ENCODE measurements at places on chromosomes 3 and 15.

DNA sequence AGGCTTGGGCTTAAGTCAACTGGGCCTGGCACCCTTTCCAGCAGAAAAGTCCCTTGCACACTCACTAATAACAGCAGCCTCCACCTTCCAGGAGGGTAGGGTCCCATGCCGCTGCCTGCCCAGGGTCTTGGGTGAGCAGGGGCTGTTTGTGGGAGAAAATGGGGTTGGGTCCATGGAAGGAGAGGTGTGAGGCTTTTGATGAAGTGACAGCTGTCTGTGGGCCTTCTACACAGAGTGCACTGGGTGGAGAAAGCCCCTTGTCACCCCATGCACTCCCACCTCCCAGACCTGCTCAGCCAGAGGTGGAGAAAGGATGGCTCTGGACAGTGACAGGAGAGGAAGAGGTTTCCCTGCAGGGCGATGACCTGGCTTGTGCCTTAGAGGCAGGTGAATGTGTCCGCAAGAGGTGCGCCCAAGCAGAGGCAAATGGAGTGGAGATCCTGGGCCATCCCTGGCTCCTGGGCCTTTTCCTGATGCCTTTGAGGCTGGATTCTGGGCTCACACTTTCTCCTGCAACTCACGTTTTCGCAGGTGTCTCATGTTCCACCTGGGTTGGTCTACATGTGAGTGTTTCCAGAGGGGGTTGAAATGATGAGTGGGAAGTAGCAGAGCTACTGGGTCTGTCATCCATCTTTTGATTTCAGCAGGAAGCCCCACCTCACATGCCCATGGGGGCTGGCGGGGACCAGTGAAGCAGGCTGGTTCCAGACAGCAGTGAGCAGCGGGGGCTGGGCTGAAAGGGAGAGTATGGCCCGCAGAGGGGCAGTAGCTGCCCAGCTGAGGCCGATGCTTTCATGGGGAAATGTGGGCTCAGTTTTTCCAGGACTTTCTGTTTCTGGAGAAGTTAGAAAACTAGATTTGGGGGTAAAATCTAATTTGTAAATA is 85.2 kb upstream of the PRR23E start:
- no peak for DNase-seq

DNA sequence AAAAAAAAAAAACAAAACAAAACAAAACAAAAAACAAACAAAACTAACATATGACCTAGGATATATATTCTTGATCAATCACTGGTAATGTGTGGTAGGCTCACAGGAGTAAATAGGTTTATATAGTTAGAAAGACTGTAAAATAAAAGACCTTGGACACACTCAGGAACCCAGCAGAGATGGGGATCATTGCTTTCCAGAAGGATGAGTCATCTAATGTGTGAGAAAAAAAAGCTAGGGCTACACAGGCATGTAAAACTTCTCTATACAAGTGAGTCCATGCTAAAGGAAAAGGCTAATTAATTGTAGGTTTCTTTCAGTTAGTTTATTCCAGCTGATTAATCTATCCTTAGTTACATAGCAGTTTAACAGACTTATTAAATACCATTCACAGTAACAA is 710.3 kb upstream of the ARPP21 start:
- DNase-seq: no peak

DNA sequence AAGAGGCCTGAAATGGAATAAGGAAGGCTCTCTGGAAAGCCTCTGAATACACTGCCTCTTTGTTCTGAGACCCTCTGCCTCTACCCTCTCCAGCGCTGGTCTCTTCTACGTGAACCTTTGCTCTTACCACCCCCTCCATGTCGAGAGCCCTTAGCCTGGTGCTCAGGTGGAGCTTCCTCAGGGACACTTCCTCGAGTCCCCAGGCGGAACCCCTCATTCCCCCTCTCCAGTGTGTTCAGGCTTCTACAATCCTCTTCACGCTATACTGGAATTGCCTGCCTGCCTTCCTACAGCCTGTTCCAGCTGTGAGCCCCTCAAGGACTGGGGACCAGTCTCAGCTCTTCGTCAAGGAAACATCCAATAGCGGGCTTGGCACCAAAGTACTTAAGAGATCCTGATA is 7.4 kb downstream of the STIMATE start:
- DNase-seq: no peak

GRCh38 chr3:15120986-15121385 is 22.0 kb upstream of the RBSN start:
- no peak for DNase-seq

DNA sequence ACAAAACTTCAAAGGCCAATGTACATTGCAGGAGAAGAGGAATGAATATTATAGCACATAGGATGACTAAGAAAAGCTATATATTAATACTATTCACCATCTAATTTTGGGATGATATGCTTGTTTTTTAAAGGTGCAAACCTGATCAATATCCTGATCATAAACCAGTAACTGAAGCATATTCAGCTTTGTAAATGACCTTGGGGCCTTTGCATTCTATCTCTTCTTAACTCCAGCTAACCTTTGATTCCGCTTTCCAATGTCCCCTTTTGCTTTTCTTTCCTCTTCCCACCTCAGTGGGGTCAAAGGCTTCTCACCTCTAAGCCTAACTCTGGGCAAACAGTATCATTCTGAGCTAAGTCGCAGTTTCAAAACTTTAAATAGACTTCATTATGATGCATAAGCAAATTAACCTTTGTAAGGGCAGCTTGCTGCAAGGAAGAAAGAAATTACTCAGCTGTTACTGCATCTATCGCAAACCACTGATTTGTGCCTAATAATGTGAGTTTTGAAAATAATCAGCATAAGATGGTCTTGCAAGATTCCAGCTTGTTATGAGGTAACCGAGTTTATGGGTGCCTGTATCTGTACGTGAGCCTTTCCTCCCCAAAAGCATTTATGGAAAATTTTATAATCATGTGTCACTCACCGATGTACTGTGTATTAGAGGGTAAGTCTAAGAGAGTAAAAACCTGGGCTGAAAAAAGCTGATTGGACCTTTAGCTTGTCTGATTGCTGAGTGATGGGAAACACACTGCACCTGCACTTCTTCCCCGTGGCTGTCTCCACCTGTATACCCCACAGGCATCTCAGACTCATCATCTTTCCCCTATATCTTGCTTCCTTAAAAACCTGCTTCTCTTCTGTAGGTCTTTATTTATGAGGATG is 116.8 kb downstream of the TPRG1 start:
- no peak for DNase-seq

DNA sequence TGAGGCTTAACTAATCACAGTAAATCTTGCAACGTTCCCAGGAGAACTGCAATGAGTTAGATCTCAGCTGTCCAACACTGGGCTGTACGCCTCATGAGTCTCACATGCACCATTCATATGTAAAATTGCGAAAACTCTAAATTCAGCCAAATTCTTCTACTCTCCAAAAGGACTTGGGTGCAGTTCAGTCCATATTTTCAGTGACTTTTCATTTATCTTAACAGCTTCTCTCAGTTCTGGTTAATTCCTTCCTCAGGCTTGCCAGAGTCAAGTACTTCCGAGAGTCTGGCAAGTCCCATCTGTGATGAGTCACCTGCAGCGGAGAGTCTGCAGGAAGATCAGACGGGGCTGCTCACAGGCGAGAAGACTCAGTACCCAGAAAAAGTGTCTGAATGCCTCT is 11.5 kb downstream of the CCDC80 start:
- peak; percentile 35 for DNase-seq

DNA sequence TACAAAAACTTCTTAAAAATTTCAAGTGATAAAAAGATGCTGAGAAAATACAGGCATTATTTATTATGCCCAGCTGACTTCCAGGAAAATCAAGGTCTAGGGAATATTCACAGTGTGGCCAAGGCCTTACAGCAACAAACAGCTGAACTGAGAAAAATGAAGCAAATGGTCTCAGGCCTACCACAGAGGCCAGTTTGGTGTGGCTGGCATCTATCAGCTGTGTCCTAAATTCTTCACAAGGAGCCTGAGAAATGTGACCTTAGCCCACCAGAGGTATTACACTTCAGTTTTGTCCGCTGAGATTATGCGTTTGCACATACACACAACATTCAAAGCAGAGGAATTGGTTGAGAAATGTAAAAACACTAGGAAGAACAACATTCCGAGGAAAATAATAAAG is 77.4 kb downstream of the ANP32A start:
- no peak for DNase-seq

Measured in mucosa of descending colon (tissue), 3 donors.